H4 (cell line): ENCODE measurements at places on chromosomes 2 and 18.
A peak's percentile ranks its signal among the peaks of the same experiment; 100 is the strongest.

- DNase-seq: no peak
Measured at GRCh38 chr2:80238692-80239469, 65.7 kb downstream of the LRRTM1 start.

DNA sequence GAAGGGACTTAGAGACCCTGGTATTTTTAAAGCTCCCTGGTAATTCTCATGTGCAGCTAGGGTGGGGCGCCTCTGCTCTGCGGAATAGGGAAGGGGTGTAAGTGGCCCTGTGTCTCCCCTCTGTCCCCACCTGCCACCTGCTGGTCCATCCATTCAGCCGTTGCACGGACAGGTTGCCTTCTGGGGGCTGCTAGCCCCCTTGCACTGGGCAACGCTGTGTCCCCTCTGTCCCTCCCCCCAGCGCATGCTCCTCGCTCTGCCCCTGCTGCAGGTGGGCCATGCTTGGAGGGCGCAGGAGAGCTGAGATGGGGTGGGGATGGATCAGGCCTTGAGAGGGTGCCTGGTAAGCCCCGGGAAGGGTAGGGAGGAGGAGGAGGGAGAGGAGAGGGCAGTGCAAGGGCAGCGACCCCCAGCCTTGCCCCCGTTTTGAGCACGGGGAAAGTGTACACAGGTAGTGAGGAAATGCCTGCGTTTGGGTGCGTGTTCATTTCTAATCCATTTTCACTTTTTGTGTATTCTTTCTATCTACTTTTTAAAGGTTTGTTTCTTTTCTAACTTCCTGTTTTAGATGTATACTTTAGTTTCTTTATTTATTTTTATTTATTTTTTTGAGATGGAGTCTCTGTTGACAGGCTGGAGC lies 23.9 kb downstream of the RRM2 start:
- DNase-seq: no peak

DNA sequence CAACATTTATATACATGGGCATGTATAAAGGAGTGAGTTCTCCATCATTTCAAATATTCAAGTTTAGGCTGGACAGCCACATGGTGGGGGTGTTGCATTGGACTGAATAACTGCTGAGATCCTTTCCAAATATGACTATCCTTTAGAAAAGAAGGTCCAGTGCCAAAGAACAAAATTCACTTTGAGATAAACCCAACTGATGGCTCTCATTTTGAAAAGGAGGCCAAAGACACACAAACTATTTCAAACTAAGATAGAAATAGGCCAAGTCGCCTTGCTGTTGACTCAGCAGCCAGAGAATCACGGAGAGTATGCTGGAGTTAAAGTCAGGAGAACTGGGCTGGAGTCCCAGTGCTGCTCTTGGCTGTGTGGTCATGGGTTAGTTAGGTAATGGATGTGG lies 204.5 kb upstream of the LRATD1 start:
- peak; percentile 67 for DNase-seq

DNA sequence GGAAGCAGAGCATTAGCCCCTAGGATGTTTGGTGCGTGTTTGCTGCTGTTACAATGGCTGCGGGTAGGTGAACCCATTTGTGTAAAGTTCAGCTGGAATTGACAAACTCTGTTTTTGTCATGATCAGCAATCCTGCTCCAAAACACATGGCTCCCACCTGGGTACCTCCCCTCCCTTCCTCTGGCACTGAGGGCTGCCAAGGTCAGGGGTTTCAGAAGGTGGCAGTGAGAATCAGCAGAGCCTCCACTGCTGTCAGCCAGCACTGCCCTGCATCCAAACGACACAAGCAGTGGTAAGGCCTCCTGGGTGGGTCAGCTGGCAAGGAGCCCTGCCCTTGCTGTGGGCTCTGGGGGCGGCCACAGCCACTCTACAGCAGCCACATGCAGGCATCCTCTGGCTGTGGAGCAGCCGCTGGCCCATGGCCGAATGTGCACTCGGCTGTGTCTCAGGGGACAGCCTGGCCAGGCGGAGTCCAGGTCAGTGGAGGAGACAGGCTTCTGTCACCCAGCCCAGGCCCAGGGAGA lies 32.8 kb upstream of the LDLRAD4 start:
- no peak for DNase-seq

- DNase-seq: no peak
Measured at GRCh38 chr2:105411720-105412407, 13.0 kb upstream of the FHL2 start.

DNA sequence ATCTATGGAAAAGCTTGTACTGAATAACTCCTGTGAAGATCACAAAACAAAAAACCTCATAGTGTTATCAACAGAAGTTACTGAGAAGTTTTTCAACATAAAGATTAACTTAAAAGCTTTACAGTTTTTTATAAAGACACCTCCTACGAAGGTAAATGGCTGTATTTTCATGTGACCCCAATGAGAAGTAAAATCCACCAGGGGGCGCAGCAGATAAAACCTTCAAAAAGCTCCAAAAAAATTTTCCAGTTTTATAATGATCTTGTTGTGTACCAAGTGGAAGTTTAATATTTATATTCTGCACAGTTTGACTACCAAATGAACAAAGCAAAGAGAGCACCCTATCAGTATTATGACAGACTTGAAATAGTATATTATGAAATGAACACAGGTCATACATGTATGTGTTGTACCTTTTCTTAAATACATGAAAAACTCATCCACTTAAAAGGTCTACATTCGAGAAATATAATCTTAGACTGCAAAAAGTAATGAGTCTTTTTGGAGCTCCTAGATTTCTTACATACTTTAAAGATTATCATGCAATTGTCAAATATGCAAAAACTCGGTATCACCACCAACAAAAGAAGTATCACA lies 38.5 kb downstream of the PNO1 start:
- DNase-seq: no peak

- no peak for DNase-seq
Measured at GRCh38 chr2:38045811-38046210, 30.1 kb downstream of the CYP1B1 start.

DNA sequence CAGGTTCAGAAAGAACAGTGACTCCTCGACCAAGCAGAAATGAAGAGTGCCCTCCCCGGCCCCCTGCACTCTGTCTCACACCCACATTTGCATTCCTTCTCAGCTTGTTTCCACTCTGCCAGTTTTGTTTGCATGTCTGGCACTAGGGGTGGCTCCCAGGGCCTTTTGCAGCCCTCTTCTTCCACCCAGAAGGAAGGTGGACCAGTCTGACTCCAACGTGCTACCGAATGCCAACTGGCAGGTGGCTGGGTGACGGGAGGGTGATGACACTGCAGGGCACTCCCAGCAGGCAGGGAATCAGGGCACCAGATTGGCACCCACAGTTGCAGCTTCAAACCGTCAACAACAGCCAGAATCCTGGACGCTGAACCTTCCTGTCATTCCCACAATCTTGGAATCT lies 371.1 kb downstream of the TXNL1 start:
- DNase-seq: no peak

DNA sequence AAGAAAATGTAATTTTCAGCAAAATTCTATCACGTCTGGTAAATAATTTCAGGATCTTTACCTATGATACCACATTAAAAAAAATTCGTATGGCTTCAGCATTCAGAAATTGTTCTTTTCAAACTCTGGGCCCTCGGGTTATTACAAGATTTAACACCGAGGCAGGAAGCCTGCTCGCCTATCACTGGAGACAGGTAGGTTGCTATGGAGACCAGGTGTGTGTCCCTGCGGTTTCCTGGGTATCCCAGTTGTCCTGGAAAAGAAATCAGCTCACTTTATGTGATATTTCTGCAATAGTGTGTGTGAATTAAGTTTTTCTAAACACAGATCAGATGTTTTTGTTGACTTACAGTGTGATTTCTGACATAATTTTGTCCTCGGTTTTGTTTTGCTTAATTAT lies 14.2 kb downstream of the HPCAL1 start:
- no peak for DNase-seq

- no peak for DNase-seq
Measured at GRCh38 chr2:120551522-120551921, 184.1 kb upstream of the GLI2 start.

GRCh38 chr2:9206991-9207640 lies 504 bp downstream of the ASAP2 start:
- no peak for DNase-seq

DNA sequence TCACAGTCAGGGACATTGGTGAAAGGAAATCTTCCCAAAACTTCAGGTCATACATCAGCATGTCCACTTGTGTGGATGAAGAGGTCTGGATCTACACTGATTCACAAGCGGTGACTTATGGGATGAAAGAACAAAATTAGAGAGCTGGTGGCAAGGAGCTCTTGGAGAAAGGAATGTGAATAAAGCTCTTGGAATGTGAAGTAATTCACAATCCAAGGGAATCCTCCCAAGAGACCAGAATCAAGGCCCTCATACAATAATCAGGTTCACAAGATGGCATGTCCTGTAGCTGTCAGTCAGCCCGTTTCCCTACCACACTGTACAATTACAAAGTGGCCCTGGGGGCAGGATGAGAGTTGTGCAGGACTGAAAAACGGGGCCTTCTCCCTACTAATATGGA lies 96.2 kb downstream of the MRPS9 start:
- DNase-seq: no peak

GRCh38 chr2:1022178-1022577 lies 71.5 kb downstream of the SNTG2 start:
- no peak for DNase-seq

DNA sequence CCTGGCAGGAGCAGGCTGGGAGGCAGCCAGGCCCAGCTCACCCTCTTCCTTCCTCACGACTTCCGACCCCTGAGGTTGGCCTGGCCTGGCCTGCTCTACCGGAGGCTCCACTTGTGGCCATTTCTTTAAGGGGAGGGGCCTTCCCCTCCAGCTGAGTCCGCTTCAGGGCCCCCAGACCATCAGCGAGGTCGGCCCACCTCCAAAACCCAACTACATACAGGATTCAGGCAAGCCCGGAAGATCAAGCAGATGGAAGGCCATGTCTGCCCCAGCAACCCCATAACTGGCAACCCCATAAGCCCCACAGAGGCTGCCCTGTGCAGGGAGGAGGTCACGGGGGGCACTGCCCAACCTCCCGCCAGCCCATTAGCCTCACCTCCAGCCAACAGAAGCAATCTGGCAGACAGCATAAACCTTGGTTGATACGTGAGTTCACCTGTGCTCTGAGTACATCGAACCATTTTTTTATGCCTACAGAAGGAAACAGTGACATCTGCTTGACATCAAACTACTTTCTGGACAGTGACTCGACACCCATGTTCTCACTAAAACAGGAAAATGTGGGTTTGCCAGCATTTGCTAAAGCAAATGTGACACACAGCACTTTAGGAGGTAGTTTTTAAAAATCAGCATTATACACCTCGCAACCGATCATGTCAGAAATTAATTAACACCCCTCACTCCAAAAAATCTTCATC lies 98.9 kb downstream of the EIPR1 start:
- DNase-seq: no peak

GRCh38 chr2:119283873-119284331 lies 60.3 kb downstream of the STEAP3 start:
- peak; percentile 93 for DNase-seq

DNA sequence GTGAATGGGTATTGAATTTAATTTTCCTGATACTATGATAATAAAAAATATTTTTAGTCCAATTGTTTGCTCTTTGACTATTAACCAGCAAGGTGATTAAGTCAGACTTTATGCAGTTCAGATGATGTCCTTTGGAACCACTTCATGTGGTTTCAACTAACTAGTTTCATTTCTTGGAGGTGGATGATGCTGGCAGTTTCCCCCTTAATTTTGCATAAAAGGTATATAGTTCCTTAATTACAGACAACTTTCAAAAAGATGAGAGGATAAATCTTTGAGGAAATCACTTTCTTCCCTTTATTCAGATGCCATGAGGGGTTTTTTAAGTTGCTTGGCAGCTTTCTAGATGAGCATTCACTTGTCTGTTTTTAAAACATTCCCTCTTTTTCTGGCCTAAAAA lies 223.1 kb downstream of the PHLPP1 start:
- no peak for DNase-seq

DNA sequence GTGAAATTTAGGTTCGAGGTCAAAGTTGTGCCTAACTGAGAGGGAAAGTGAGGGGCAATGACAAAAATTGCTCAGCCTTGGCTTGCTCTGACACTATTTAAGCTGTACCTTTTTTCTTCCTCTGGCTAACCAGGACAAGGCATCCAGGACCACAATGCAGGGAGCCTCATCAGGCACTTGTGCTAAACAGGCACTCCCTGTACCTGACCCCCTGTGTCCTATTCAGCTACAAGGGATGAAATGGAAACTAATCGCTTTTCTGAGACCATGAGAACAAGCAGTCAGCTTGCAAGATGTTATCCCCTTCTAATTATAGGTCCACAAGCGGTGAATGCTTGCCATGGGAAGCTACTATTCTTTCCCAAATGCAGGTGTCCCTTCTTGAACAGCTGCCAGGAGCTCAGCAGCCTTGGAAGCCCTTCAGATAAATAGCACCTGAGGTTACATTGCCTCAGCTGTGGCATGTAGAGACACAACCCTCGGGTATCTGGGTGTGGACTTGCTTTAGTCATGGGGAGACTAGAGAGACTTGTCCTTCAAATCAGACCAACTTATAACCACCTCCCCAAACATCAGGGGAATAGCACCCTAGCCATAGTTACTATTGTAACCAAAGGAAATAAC lies 19.1 kb upstream of the ITGA6 start:
- DNase-seq: no peak

- DNase-seq: no peak
Measured at GRCh38 chr2:127985026-127985734, 42.7 kb downstream of the SAP130 start.

DNA sequence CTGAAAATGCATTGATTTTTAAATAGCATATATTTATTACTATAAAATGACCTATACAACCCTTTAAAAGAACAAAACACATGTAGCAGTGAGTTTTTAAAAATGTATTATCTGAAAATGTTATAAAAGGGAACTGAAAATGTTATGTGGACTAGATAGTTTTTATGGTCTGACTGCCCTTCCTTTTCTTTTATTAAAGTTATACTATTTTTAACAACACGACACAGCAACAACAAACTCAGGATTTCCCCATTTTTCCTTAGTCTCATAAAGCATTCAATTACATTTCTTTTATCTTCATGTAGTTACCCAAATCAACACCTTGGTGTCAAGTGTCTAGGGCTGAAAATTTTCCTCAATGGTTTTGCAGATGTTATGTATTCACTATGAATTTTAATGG lies 132.8 kb upstream of the TMEFF2 start:
- DNase-seq: no peak

- no peak for DNase-seq
Measured at GRCh38 chr2:158315000-158315399, 141.6 kb downstream of the CCDC148 start.

DNA sequence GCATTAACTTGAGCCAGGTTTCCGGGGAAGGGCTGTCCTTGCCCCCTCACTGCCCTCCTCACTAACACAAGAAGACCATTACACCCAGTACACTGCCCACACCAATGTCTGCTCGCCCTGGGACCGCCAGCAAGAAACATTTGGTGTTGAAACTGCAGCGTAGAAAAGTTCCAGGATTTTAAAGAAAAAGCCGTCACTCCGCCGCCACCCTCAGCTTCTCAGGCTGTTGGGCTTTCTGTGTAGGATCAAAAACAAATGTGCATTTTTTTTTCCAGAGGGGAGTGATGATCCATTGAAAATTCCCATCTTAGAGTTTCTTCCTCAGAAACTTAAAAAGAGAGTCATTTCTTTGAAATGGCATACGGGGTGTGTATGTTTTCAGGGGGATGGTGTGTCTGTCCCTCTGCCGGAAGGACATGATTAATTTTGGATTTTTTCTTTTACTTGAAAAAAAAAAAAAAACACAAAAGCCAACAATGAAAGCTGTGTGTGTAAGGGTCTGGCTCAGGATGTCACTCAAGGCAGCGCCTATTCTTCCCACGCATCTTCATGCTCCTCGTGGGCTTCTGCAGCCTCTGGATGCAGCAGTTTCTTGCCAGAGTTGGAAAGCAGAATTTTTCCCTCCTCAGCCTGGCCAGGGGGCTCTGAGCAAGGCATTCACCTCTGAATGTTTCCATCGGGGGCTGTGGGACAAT lies 184.9 kb downstream of the GLI2 start:
- no peak for DNase-seq

- DNase-seq: no peak
Measured at GRCh38 chr2:196200557-196200956, 29.2 kb upstream of the STK17B start.
